NCI-H1417 (cell line): ENCODE measurements at places on chromosomes 2 and 18.
A peak's percentile ranks its signal among the peaks of the same experiment; 100 is the strongest.

GRCh38 chr18:58558471-58558870, 70.4 kb downstream of the ALPK2 start:
- no peak for DNase-seq

- peak; percentile 98 for DNase-seq
Observed at GRCh38 chr18:32548688-32549087, 78.0 kb upstream of the GAREM1 start.

- DNase-seq, result no peak
Observed at GRCh38 chr2:95354925-95355324, 47.6 kb upstream of the FAHD2A start.

- DNase-seq, result no peak
Observed at GRCh38 chr2:65885266-65885665, 452.9 kb upstream of the SPRED2 start.

- DNase-seq, result peak; percentile 43
Observed at GRCh38 chr18:32271672-32272208, 81.9 kb downstream of the MEP1B start.

- DNase-seq, result peak; percentile 76
Observed at GRCh38 chr18:56235481-56236013, 402.8 kb downstream of the TXNL1 start.

DNA sequence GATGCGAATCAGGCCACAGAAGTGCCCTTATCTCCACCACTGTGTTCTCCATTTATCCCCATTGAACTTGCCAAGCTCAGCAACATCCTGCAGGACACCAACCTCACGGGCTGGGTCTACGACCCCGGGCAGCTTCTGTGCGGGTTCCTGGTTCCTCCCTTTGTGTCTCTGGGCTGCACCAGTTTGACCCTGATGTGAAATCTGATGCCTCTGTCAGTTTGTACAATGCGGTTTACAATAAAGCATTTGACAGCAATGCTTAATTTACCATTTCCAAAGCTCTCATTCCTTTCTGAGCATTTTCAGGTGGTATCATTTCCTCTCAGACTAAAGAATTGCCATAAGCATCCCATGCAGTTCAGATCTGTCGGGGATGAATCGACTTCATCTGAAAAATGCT, 3.3 kb upstream of the TMEM18 start:
- peak; percentile 62 for DNase-seq

DNA sequence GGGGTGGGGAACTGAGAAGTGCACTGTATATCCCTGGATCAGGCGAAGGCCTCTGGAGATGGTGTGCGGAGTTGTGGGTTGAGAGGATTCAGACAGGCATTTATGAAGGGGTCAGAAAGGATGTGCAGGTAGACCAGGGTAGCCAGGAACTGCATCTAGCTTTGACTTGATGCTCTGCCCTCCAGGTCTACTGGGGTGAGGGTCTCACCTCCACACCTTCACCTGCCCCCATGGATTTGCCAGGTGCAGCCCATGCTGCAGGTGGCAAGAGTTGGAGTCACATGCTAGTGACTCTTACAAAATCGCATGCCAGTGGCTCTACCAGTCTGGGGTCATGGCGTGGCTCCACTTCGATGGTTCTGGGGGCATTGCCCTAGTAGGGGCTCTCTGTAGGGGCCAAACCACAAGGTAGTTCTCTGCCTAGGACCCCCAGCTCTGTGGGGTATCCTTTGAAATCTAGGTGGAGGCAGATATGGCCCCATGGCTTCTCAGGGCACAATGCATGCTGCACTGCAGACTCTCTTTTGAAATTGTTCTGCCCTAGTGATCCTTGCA, 18.9 kb upstream of the KCNF1 start:
- no peak for DNase-seq

GRCh38 chr2:44459739-44460138, 98.0 kb downstream of the CAMKMT start:
- peak; percentile 26 for DNase-seq

DNA sequence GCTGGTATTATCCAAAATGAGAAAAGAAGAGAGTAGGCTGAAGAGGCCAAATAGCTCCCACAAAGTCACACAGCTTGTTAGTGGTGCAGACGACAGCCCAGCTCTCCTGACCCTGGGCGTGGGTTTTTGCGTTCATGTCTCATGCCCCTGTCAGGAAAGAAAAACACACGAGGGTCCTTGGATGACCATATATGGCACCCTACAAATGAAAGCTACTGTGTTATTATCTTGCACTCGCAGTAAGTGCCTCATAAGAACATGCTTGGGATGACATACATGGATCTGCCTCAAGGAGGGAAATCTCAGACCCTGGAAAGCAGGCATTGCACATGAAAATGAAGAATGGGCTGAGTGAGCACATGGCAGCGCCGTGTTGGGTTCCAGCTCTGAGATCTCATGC, 89.7 kb downstream of the SEMA4F start:
- DNase-seq, result no peak

DNA sequence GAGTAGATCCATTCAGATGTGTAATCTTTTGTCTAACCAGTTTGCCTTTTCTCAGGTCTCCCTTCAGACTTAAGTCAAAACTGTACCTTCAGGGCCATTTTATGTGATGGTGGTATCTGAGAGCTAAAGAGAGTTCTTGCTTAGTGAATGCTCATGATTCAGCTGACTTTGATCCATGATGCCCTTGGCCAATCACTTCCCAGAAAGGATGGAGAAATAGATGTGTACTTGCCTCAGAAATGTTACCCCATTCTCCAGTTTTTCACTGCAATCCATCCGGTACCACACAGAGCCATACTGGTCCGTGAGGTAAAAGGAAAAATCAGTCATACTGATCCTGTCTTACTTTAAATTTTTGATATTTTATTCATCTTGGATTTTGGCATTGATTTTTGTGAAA, 234.8 kb upstream of the PIK3C3 start:
- no peak for DNase-seq

DNA sequence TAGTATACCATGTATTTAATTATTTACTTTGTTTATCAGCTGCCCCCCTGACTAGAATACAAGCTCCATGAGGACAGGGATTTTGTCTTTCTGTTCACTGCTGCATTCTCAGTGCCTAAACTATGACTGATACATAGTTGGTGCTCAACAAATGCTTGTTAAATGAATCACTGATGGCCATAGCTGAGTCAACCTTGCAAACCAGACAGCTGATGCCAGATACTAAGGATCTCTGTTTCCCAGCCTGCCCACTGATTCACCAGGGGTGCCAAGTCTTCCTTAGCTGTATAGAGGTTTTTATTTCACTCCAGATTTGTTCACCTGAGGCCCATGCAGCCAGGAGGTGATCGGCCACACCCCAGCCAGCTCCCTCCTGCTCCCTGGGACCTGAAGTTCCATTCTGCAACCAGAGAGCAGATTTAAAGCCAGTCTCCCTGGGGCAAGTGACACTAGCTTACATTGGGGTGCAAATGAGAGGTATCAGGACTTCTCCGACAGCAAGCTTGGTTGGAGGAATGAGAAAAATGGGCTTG, 92.2 kb downstream of the C1QL2 start:
- DNase-seq, result no peak

DNA sequence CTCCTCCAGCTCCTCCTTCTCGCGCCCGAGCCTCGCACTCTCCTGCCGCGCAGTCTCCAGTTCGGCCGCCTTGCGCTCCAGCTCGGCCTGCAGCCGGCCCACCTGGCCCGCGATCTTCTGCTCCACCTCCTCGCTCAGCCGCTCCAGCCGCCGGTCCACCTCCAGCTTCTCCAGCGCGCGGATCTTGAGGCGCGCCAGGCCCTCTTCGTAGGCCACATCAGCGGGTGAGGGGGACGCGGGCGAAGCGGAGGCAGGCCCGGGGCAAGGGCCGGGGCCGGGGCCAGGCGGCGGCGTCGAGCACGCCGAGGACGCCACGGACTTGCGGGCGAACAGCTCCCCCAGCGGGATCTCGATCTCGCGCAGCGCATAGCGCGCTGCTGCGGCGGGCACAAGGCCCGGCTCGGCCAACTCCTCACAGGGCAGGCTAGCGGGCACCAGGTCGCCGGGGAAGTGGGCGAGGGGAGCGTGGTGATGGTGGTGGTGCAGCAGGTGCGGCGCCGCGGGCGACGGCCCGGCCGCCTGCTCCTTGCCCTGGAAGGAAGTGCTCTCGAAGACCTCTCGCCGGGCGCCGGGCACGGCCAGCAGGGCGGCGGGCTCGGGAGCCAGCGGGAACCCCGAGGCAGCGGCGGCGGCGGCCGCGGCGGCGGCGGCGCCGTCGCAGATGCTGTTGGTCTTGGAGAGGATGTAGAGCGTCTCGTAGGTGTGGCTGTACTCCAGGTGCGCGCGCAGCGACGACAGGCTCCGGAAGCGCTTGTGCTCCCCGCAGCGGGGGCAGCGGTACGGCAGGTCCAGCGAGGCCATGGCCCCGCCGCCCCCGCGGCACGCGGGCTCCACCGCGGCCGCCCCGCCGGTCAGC, 15.2 kb downstream of the FBXO41 start:
- peak; percentile 96 for DNase-seq

GRCh38 chr18:22566703-22567420, 149.1 kb upstream of the CTAGE1 start:
- no peak for DNase-seq

GRCh38 chr2:72033636-72034035, 114.0 kb downstream of the CYP26B1 start:
- DNase-seq, result no peak

DNA sequence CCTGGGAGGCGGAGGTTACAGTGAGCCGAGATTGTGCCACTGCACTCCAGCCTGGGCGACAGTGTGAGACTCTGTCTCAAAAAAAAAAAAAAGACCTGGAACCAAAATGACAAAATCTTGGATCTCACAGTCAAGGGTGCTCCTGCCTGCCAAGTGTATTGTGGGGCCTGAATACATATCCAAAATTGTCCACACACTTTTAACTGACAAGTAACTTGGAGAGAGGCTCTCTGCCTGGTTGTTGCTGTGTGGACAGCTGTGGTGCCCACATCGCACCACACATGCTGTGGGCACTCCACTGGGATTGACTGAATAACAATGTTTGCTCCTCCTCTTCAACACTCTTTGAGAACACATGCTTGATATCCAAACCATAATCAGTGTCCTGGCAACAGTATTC, 117.6 kb upstream of the REV1 start:
- peak; percentile 3 for DNase-seq

GRCh38 chr2:120629241-120629895, 106.3 kb upstream of the GLI2 start:
- DNase-seq, result no peak

DNA sequence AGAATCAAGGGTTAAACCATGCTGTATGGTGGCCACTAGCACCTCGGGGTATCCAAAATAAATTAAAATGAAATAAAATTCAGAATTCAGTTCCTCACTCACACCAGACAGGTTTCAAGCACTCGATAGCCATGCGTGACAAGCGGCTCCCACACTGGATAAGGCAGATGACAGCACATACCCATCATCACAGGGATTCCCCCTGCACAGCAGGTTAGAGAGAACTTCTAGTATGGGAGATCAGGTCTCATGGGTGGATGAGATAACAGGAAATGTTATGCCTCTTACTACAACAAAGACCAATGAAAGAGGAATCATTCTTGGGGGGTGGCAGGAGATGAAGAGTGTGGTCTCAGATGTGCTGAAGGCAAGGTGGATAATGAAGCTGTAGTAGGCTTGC, 121.9 kb upstream of the ACAA2 start:
- DNase-seq, result no peak

- DNase-seq, result no peak
Observed at GRCh38 chr2:12397854-12398253, 318.9 kb upstream of the TRIB2 start.

DNA sequence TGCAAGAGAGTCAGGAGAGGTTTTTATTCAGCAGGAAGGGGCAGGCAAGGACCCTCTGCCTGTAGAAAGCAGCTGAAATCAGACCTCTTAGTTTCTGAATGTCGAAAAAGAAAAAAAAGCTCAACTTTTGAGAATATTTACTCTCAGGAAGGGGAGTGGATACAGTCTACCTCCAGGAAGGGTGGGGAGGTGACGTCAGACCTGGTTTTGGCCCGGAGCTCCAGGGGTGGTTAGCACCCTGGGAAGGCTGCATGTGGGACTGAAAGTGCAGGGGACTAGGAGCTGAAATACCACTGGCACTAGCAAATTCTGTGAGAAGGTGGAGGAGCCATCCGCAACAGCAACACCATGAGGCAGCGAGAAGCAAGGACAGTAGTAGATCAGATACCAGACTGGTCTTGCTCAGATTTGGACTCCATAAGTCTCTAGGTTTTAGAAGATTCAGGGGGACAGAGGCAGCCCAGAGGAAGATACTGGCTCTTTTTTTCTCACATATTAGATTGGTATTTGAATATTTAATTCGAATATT, 19.8 kb downstream of the MC2R start:
- DNase-seq, result no peak

DNA sequence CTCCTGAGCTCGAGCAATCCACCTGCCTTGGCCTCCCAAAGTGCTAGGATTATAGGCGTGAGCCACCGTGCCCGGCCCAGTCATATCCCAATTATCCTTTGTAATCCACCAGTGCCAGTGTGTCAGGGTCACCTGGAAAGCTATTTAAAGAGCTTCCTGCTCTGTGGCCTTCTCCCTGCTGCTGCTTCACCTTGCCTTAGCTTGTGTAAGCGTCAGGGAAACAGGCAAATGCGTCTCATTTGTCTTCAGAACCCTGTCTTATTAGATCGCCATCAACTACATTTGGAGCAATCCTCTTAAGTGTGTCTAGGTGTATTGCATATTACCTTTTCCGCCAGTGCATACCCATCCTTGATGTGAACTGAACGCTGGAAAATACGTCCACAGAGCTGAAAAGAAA, 10.2 kb downstream of the KIF5C start:
- DNase-seq, result no peak

GRCh38 chr18:23740105-23740830, 51.0 kb downstream of the LAMA3 start:
- DNase-seq, result no peak

- no peak for DNase-seq
Observed at GRCh38 chr2:28271231-28271918, 121.3 kb upstream of the FOSL2 start.

DNA sequence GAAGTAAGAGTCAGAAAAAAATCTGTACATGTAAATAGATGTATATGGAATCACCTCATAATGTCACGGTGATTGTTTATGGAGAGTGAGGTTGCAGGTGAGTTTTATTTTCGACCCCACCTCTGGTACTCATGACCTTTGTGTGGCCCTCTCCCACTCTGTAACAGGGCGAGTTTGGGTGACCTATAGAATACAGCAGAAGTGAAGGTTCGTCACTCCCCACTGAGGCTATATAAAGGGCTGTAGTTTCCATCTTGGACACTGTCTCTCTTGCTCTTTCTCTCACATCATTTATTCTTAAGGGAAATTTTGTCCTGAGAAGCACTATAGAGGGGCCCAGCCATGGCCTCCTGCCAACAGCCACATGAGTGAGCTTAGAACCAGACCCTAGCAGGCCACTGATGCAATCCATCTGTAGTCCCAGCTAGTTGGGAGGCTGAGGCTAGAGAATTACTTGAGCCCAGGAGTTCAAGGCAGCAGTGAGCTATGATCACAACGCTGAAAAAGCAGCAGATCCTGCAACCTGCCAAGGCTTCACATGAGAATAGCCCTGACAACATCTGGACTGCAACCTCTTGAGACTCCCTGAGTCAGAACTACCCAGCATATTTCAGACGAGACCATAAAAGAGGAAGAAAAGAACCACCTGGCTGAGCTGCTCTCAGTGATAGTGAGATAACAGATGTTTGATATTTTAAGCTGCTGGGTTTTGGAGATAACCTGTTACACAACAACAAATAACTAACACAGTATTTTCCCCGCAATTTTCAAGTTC, 74.3 kb upstream of the SLC1A4 start:
- no peak for DNase-seq
